Activated T-cell treated with anti-CD3 and anti-CD28 coated beads for 4 hours (primary cell): ENCODE measurements at places on chromosomes 4 and X.

DNA sequence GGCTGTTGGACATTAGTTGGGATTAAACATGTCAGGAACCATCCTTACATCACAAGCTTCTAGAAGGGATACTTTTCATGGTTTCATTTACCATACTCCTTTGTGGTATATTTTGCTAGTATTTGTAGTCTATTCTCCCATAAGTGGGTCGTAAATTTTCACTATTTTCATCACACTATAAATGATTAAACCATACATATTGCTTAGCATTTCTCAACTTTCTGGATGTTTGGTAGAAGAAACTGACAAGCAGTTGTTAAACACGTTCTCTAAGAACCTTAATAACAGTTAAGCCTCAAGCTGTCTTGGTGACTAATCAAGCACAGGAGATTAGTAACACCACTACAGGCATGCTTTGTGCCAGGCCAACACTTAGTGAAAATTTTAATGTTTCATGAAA lies 375.5 kb downstream of the NAF1 start:
- no peak for DNase-seq

GRCh38 chr4:10701702-10702460 lies 17.3 kb upstream of the CLNK start:
- no peak for DNase-seq

DNA sequence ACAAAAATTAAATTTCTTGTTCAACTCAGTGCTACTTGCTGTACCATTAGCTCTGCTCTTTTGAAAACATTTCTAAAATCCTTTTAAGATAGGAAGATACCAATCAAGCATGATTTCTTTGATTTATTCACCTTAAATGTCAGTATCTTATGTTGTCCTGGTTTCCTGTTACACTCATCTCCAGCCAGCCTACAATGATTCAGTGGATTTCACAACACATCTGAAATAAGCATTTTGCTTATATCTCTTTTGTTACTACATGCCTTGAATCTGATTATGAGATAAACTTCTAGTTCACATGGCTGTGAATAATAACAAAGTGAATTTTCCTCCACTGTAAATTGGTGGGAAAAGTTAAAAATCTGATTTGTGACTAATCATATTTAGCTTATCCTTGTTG lies 112.5 kb upstream of the BMP3 start:
- no peak for DNase-seq

DNA sequence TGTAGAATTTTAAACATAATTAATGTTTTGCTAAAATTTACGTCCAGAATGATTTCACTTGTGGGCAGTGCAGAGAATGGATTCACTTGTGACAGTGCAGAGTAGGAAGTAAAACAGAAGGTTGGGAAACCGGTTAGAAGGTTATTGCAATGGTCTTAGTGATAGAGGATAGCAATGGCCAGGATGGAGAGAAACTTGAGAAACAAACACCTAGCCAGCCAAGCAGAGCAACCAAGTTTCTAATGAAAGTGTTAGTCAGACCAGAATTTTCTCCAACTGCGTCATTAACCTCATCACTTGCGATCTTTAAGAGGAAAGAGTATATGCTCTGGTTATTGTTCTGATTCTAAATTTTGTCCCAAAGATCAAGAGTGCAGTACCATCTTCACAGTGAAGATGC lies 50.0 kb upstream of the TBC1D9 start:
- DNase-seq = no peak

DNA sequence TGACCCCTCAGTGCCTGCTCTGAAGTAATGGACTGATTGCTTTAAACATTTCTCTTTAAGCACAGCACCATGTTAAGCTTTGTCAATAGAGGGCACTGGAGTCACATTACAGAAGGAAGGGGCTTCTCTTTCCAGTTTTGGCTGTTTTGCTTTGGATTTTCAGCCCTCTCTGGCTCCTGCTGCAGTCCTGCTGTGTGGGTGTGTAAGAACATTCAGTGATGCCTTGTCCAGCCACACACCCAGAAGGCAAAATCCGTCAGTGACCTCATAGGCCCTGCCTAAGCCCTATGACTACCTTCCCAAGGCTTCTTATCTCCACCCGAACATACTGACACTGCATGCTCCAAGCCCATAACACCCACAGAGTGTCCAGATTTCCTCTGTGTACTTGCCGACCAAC lies 215.3 kb upstream of the CTSO start:
- DNase-seq = no peak

GRCh38 chr4:120960656-120961267 lies 38.2 kb upstream of the PRDM5 start:
- DNase-seq = no peak

- no peak for DNase-seq
These were observed 53.9 kb downstream of the FAT4 start for GRCh38 chr4:125368671-125369081.

GRCh38 chr4:167185465-167185864 lies 48.8 kb downstream of the SPOCK3 start:
- no peak for DNase-seq

DNA sequence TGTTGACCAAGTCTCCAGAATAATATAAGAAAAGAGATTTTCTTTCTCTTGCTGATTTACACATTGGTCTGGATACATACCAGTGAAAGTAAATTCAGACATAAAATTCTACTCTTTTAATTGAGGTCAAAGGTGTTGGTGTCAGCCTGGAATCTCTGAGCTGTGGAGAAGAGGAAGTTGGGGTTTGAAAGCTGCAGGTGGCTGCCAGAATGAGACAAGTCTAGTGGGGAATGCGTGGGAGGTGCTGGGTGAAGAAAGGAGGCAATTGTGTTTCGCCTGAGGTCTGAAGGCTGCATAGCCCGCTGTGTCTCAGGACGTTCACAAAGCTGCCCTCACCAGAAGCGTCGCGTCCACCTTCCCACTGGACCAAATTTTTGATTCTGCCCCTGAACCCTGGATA lies 31.2 kb downstream of the PHEX start:
- peak; percentile 25 for DNase-seq

GRCh38 chr4:76457885-76458284 lies 22.9 kb downstream of the SHROOM3 start:
- no peak for DNase-seq

- no peak for DNase-seq
These were observed 28.1 kb upstream of the RASGEF1B start for GRCh38 chr4:81499840-81500239.

- DNase-seq = no peak
These were observed 12.3 kb downstream of the USP11 start for GRCh38 chrX:47245156-47245555.

GRCh38 chrX:76109654-76110053 lies 63.2 kb upstream of the PBDC1 start:
- no peak for DNase-seq

DNA sequence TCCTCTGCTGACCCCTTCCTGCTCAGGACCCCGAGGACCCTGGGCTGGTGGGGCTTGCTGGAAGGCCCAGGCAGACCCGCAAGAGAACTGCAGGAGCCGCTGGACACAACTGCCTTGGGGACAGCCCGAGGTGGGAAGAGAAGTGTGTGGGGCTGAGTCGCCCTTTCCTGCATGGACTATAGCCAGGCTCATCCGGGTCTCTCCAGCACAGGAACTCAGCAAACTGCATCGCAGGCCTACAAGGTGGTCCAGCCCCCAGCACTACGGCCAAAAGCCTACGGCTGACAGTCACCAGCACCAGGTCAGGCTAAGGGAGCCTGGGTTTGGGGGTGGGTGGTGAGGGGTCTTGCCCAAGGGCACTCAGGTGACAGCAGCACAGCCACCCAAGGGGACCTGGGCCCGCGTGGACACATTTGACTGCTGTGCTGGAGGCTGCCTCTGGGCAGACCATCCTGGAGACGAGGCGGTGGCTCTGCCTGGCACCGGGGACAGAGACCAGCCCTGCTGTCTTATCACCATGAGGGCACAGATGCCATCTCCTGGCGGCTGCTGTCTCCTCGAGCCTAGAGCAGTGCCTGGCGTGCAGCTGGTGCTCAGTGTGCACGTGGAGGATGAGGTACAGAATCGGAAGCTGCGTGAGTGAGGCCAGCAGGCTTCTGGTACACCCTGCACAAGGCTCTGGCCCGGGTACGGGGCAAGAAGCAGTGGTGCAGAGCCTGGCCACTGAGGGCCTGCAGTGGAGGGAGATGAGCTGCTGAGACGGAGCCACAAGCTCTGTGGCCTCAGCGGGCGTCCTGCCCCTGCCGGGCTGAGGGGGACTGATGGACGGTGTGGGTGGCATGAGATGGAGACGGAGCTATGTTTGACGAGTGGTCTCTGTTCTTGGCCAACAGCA lies 15.1 kb downstream of the LRPAP1 start:
- DNase-seq = no peak

GRCh38 chr4:89538171-89538570 lies 230.6 kb upstream of the GPRIN3 start:
- no peak for DNase-seq

DNA sequence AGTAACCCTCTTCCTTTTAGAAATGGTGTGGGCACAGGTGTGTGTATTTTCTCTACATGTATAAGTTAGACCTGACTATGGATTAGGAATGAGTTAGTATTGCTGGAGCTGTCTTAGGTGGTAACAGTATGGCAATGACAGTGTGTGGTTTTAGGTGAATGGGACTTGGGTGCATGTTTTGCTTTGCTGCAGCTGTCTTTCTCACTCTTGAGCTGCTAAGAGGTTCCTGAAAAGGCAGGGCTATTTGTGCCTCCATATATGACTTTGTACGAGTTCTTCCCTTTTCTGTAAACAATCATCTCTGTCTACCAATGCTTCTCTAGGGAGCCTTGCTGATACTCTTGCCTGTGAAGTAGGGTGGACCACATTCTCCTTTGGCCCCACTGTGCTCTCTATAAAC lies 234.8 kb upstream of the HHIP start:
- no peak for DNase-seq

GRCh38 chr4:57094832-57095223 lies 15.4 kb downstream of the IGFBP7 start:
- DNase-seq = no peak

DNA sequence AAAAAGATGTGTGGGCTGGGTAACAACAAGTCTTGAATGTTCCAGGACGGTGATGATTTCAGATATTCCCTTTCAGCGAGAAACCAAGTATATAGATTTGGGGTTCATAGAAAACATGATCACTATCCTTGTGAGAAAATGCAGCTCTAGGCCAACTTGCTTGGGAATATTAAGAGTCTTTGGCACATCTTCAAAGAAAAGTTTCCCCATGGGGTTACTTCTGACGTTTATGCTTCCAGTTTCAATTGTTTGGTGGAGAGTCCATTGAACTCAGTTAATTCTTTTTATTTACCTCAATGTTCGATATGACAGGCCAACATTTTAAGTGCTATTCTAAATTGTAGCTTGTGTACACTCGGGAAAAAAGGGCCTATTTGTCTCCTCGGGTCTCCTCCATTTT lies 126.7 kb downstream of the NHS start:
- DNase-seq = no peak

- DNase-seq = no peak
These were observed 23.1 kb upstream of the TLR7 start for GRCh38 chrX:12843668-12844279.

GRCh38 chr4:95304898-95305297 lies 243.9 kb downstream of the UNC5C start:
- DNase-seq = no peak
